ENCODE measurements at places on chromosomes 6 and 20. TPM values are rescaled to one million over a fixed set of nuclear protein-coding genes. Genes with fewer than 3 reads are reported as not detected.

DNA sequence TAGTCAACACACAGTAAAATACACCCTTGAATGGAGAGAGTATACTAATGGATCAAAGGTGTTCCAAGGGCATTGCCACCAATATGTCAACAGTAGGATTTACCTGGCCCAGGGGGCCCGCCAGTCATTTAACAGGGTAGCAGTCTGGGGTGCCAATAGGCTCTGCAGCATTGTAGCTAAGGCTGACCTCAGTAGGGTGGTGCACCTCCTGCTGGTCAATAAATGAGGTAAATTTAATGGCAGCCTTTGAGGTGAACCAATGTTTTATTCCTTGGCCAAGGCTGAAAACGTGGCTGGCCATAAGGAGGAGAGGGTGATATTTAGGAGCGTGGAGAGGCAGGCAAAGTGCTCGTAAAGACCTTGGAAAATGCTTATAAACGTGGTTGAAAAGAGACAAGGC is 147.2 kb downstream of the RPS12 start:
- H3K4me1 ChIP-seq = peaks cover 25% of the 10 kb centered on the region
- no peak overlapping the region for H3K27ac ChIP-seq
- DNase-seq = no peak

DNA sequence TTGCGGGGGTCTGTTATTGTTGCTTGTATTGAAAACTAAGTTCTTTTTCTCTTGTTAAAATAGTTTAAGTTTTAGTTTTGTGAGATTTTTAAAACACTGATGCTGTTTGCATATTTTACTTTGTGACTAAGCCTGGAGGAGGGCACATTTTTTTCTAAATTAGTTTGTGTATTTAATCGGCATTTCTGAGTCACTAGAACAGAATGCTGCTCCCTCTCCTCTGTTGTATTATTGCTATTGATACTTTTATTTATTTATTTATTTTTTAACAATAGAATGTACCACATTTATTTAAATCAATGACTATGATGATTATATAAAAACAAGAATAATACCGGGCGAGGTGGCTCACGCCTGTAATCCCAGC is 5.1 kb upstream of the FAM50B start:
- no peaks in the 10 kb centered on the region for H3K27me3 ChIP-seq
- H3K4me1 ChIP-seq = peaks cover 67% of the 10 kb centered on the region
- DNase-seq = no peak
- H3K27ac ChIP-seq = peak overlapping the region; percentile 91

PGC gene
- total RNA-seq = not detected

SDHAF4 gene
- 7.7 TPM for total RNA-seq

GPSM3 gene
- total RNA-seq = 7.5 TPM

MUCL3 gene
- total RNA-seq = not detected

- no peaks in the 10 kb centered on the region for H3K36me3 ChIP-seq
- H3K4me1 ChIP-seq = peaks cover 3% of the 10 kb centered on the region
- no peak overlapping the region for H3K27ac ChIP-seq
- DNase-seq = no peak
Measured at GRCh38 chr20:17799575-17800227, 99.9 kb downstream of the BANF2 start.

DNA sequence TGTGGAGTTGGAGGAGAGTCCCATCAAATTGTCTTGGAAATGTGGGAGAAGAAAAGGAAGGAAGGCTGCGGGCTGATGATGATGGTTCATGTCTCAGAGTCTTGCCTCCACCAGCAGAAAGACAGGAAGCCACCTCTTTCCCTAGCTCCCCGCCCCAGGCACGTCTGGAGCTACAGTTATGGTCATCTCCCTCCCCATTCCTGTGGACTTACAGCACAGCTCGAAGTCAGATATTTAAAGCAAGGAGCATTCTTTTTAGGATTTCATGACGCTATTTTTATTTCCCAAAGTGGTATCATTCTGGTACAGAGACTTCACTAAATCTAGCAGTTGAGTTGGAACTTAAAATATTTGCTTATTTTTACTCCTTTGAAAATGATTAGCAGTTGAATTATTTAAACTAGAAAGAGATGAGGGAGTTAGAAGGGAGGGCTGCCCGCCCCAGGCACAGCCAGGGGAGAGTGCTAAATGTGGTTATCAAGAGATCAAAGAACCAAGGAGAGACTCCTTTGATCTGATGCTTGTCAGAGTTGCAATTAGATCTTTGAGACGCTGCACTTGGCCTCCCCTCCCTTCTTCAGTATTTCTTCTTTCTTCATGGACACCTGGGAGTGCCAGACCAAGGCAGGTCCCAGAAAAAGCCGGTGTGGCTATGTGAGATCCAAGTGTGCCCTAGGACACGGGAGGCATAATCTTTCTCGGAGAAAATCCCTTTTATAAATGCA is 199.9 kb upstream of the SOX4 start:
- DNase-seq = no peak
- no peaks in the 10 kb centered on the region for H3K27me3 ChIP-seq
- H3K4me3 ChIP-seq = no peak overlapping the region
- H3K27ac ChIP-seq = no peak overlapping the region

DNA sequence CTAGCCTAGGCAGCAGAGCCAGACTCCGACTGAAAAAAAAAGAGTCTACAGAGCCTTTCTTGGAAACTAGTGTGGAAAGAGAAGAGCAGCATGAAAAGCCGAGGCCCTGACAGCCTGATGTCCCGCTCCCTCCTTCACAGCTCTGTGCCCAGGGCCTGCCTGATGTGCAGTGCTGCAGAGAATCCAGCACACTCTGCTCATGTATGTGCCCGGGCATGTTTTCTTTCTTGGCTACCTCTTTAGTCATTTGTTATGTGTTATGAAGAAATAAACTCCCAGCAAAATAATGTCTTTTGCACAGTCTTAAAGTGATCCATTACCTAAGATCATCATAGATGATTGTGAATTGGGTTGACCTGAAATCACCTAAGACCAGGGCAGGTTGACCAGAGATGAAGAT is 78.1 kb upstream of the EZR start:
- DNase-seq = no peak
- no peaks in the 10 kb centered on the region for H3K27me3 ChIP-seq
- no peaks in the 10 kb centered on the region for H3K36me3 ChIP-seq
- H3K4me1 ChIP-seq = peaks cover 11% of the 10 kb centered on the region
- no peak overlapping the region for H3K27ac ChIP-seq

GRCh38 chr6:32196682-32197616 is 4.5 kb upstream of the GPSM3 start:
- H3K27ac ChIP-seq = peak overlapping the region; percentile 100
- no peak for DNase-seq
- no peaks in the 10 kb centered on the region for H3K27me3 ChIP-seq
- no peaks in the 10 kb centered on the region for H3K36me3 ChIP-seq
- H3K4me3 ChIP-seq = peak overlapping the region; percentile 96
- H3K4me1 ChIP-seq = peaks cover 26% of the 10 kb centered on the region

DNA sequence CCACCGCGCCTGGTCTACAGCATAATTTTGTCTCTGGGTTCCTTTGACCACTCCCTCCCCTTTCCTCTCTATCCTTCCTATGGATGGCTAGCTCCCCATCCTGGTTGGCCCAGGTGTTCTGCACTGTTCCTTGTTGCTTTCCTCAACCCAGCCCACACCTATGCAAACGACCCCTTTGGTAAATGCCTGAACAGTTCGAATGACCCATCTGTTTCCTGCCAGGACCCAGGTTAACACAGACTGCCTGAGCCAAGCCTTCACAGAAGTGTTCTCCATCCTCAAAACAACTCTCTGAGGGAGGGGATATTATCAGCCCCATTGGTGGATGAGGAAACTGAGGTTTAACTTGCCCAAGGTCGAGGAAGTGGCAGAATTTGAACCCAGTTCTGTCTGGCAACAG is 44.8 kb upstream of the CCDC167 start:
- no peak overlapping the region for H3K27ac ChIP-seq
- H3K36me3 ChIP-seq = no peaks in the 10 kb centered on the region
- no peaks in the 10 kb centered on the region for H3K4me1 ChIP-seq
- H3K4me3 ChIP-seq = no peak overlapping the region
- no peak for DNase-seq
- H3K27me3 ChIP-seq = no peaks in the 10 kb centered on the region

DNA sequence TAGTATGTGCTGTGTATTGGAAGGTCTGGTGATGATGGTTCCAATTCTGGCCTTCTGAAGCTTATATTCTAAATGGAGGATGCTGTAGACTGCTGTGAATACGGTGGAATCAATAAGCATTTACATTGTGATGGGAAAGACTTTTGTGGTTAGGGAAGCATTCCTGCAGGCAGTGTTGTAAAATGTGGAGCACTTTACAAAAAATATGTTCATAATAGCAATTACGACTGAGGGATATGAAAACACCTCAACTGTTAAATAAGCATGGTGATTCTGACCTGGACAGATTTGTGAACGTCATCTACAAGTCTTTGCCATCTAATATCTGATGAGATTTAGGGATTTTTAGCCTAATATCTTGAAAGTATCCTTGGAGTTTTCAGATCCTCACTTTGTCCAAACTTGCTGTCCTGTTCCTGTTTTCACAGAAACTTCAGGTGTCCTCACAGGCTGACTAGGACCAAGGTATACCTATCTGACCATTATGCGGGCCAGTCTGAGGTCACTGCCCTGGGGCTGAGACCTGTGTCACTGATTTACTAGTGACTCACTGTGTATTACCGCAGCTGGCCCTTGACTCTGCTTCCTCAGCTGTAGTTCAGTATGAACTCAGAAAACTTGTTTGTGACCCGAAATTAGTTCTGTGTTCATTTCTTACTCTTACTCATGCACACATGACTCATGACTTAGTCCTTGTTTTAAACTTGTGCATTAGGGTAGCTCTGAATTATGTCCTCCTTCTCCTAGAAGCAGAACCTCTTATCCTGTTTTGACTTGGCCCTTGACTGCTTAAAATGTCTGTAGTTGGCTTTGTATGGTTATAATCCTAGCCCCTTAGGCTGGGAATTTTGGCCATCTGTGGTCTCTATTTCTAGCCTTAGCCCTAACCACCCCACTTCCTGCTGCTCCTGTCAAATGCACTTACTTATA is 343.0 kb downstream of the CDKAL1 start:
- no peaks in the 10 kb centered on the region for H3K27me3 ChIP-seq
- H3K36me3 ChIP-seq = peaks cover 2% of the 10 kb centered on the region
- no peak overlapping the region for H3K4me3 ChIP-seq
- DNase-seq = no peak

VAPB gene
- 49.9 TPM for total RNA-seq

ABHD16B gene
- total RNA-seq = not detected

DNA sequence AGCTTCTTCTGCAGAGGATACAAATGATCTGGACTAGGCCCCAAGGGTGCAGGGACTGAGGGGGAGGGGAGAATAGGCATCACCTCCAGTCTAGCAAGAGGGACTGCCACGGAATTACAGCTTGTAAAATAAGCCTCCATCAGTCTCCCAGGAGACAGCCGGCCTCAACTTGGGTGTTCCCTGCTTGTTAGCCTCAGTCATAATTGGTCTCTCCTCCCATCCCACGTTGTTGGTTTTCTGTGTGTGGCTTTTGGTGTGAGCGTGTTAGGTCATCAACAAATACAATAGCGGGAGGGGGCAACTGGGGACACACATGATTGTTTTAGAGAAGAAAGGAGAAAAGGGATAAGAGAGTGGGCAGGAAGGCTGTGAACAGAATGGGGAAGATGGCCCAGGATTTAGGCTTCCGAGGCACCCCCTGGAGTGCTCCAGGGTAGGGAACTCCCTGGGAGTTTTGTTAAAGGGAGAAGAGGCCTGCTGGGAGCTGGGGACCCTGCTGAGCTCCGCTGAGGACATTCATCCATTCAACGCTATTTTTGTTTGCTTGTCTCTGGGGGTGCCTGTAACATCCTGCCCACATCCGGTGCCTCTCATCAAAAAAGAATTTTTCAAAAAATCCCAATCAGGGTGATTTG is 9.2 kb downstream of the FOXA2 start:
- no peak overlapping the region for H3K4me3 ChIP-seq
- peak; percentile 57 for DNase-seq
- H3K4me1 ChIP-seq = peaks cover 20% of the 10 kb centered on the region

DNA sequence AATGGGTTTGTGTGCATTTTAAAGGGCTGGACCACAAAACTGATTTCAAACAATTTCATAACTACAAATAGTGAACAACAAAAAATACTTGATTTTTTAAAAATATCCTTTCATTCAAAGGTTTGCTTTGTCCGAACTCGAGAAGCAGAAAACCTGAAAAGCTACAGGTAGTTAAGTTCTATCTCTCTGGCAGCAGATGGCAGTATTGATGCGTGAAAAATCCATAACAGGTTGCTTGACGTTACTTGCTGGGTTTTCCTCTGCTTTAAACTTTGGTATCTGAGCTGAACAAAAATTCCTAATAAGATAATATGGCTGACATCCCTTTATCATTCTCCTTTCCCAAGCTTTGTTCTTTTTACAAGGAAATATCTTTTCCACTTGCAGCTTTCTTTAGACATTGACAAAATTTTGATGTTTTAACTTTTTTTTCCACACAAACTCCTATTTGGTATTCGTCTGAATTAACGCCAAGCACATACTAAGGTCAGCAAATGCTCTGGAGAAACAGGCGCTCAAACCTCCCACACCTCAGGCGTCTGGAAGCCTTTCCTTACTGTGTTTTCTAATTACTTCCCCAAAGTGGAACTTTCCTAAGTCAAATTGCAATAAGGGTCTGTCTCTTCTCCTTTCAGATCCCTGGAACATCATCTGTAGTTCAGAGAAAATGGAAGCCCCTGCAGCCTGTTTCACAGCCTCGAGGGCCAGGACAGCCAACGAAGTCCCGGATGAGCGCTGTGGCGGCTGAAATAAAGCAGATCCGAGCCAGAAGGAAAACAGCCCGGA is 50.3 kb upstream of the GFRAL start:
- no peak overlapping the region for H3K27ac ChIP-seq
- no peak overlapping the region for H3K4me3 ChIP-seq
- peaks cover 5% of the 10 kb centered on the region for H3K4me1 ChIP-seq
- no peaks in the 10 kb centered on the region for H3K36me3 ChIP-seq
- peaks cover 56% of the 10 kb centered on the region for H3K27me3 ChIP-seq
- no peak for DNase-seq

DNA sequence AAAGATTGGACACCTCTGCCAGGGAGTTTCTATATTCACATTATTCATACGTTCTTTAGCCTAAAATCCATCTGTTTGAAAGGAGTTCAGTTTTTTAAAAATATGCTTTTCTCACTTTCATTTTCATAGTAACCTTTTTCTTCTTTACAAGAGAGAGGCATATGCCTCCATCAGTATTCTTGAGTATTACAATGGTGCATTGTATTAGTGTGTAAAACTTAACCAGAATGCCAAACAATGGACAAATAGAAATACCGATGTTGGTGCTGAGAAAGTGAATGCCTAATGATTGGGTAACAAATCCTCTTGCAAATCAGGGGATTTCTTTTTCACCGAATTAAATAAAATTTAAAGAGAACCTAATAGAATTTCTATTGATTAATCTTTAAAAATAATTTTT is 163.2 kb upstream of the LAMA2 start:
- H3K4me3 ChIP-seq = no peak overlapping the region
- H3K36me3 ChIP-seq = no peaks in the 10 kb centered on the region
- DNase-seq = no peak

Measured in osteocyte (in vitro differentiated cells).